ENCODE measurements at places on chromosomes 12 and 14. TPM values are rescaled to one million over a fixed set of nuclear protein-coding genes. Genes with fewer than 3 reads are reported as not detected.
A peak's percentile ranks its signal among the peaks of the same experiment; 100 is the strongest.

LMNTD1 gene
- total RNA-seq, result not detected

HAL gene
- 1.1 TPM for total RNA-seq

DNA sequence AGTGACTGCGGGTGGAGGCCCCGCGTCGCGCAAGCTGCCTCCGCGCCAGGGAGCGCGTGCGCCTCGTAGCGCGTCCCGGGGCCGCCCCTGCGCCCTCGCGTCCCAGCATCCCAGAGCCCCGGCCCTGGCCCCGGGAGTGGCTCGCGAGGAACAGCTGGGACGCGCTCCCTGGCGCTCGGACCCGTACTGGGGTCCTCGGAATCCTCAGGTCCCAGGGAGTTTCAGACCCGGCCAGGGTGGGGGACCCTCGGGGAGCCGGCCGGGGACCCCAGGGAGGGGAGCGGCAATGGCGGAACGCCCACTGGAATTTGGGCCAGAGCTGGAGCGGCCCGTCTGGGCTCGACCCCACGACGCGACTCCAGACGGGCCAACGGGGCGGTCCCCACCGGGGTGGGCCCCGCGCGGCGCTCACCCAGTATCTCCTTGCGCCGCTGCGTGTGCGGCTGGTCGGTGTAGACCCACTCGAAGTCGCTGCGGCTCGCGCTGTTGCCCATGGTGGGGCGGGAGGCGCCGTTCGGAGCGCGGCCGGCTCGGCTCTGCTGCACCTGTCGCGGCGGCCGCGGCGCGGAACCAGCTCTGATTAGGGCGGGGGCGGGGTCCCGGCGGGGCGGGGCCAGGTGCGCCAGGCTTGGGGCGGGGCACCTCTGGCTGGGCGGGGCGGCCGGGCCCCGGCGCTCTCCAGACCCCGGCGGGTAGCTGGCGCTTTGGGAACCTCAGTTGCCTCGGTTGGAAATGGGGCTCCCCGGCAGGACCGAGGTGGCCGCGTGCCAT, at the start of gene DEGS2:
TSS of gene DEGS2 (minus strand) at position 552 of the 771 bp plus-strand sequence. CDS start at position 494, 58 bp downstream.
- no peak for DNase-seq

FAR2 gene
- 104 TPM for total RNA-seq

DNA sequence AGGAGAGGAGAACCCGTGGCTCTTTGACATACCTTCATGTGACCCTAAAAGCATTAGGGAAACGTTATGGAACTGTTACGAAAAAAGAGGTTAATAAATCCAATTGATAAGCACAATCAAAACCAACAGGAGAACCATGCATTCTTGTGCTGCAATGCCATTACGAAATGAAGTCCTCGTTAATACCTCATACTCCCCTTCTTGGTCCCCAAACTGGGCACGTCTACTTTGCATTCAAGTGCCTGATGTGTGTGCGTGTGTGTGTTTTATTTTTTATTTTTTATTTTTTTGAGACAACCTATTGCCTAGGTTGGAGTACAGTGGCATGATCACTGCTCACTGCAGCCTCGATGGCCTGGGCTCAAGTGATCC, 150.0 kb downstream of the ETV6 start:
- DNase-seq, result no peak

DNA sequence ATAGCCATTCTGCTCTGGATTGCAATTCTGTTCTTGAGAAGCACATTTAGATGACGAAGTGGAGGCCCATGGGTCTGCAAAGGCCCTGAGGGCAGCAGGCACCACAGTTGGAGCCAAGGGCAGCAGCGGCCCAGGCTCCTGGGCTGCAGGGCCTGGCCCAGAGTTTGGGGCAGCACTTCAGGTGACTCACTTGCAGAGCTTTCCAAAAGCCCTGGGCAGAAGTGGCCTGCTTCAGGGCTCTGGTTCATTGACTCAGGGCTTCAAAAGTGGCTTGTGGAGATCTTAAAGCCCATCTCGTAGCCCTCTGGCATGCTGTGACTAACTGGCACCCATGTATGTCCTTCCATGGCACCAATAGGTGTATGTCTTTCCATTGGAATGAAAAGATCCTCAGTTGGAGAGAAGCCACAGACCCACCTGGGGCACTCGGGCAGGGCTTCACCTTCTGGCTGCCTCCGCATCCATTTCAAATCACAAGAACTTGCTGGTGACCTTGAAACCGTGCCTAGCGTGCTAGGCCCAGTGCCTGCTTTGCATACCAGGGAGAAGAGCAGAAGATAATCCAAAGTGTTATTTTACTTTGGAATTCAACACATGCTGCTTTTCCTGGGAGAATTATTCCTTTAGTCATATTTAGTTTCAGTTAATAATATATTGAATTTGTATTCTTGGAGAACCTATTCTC, 106.7 kb downstream of the PRMT8 start:
- DNase-seq, result no peak

PIK3C2G gene
- total RNA-seq, result not detected

ACSM4 gene
- not detected for total RNA-seq

- DNase-seq, result no peak
Observed at GRCh38 chr14:51869411-51870100, 9.1 kb downstream of the GNG2 start.

ALX1 gene
- 3.1 TPM for total RNA-seq

DNA sequence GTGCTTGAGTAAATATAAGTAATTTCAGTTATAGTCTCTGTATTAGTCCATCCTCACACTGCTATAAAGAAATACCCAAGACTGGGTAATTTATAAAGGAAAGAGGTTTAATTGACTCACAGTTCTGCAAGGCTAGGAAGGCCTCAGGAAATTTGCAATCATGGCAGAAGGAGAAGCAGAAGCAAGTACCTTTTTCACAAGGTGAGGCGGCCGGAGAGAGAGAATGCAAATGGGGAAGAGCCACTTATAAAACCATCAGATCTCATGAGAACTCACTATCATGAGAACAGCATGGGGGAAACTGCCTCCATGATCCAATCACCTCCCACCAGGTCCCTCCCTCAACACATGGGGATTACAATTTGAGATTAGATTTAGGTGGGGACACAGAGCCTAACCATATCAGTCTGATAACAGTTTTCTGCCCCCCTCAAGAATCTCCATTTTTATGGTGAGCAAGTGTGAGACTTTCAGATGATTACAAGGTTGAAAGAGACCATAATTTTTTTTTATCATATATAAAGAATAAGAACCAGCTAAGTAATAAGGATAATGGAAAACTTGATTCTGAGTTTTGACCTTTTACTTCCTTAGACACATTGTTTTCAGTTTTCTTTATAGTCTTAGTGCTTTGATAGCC, 35.6 kb downstream of the LEMD3 start:
- DNase-seq, result no peak

DNA sequence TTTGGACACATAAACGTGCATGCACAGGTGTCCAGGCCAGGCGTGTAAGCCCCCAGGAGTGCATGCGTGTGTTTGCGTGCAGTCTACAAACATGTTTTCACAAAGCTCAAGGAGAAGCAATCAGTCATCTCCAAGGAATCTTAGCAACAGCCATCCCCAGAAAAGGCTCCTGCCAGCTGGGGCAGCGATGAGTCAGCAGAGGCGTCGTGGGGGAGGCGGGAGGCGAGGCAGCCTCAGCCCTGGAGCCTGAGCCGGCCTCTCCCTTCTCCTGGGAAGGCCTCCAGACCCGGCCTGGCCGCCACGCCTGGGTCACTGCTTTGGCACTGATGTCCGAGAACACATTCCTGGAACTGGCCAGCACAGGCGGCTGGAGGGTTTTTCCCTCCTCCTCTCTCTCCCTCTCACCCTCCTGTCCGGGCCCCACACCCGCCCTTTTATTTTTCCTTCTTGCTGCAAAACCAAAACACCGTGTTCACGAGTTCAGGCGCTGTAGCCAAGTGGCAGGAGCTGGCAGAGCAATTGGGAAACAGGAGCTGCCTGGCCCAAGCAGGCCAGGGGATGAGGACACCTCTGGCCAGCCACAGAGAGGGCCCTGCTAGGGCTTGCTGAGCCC, 92.7 kb downstream of the LRRC74A start:
- DNase-seq, result peak; percentile 45

PGF gene
- 6.5 TPM for total RNA-seq

DNA sequence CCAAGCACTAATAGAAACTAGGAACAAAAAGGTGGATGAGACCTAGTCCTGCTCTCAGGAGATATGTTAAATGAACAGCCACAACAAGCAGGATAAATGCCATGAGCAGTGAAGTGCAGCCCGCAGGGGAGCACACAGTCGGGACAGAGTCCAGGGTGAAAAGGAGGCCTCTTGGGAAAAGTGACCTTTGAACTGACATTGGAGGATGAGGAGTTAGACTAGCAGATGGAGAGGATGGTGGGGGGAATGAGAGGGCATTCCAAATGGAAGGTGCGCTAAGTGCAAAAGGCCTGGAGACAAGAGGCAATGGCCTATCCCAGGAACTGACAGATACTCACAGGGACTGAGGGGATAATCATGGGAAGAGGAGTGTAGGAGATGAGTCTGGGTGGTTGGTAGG, 4.5 kb downstream of the OS9 start:
- no peak for DNase-seq

TMEM260 gene
- 17.0 TPM for total RNA-seq

TESPA1 gene
- 0.95 TPM for total RNA-seq

GAS2L3 gene
- 55.6 TPM for total RNA-seq

KLHL33 gene
- 0.08 TPM for total RNA-seq

- DNase-seq, result no peak
Observed at GRCh38 chr14:94545131-94545841, 16.0 kb upstream of the SERPINA4 start.

- no peak for DNase-seq
Observed at GRCh38 chr12:64028541-64028940, 184.0 kb downstream of the SRGAP1 start.

DNA sequence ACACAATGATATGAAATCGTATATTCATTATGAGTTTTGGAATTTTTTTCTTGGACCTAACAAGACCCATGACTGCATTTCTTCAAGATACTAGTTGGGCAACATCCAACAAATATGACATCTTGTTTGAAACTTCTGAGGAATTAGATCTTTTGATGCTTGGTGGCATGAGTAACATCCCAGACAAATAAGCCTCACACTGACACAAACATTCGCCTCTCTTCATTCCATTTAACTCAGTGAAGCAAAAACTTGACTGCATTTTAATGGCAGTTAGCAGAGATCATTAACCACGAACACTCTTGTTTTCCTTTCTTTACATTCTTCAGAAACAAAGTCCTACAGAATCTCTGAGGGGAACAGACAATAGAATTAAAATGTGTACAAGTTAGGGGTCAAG, 758.3 kb downstream of the C12orf50 start:
- DNase-seq, result no peak

GRCh38 chr14:106506881-106507305, 980.5 kb downstream of the TMEM121 start:
- no peak for DNase-seq

DNA sequence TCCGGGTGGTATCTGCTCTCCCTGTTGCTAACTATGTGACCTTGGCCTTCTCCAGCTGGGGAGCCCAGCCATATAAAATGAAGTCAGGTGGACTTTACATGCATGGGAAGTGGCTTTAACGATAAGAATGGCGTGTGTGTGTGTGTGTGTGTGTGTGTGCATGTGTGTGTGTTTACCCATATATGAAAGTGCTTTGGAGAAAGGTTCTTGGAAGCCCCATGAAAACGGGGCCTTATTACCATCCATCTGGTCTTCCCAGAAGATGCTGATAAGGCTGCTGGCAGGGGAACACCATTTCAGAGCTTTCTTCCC, 94.8 kb downstream of the LRRC74A start:
- no peak for DNase-seq

LRFN5 gene
- 13.3 TPM for total RNA-seq

DNA sequence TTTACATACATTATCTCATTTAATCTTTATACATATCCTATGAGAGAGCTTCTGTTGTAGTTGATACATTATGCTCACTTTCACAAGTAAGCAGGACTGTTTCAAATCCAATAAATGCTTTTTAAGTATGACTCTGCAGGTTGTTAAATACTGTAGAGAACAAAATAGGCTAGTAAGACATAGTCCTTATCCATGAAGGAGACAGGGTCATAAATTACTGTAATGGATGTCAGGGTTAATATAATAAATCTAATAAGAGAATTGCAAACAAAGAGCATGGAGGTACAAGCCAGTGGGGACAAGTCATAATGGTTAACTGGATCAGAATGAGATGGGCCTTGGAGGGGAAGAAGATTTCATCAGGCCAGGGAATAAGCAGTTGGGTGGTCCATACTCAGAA, 303.8 kb upstream of the RGS6 start:
- no peak for DNase-seq

RNASE13 gene
- total RNA-seq, result not detected

DNA sequence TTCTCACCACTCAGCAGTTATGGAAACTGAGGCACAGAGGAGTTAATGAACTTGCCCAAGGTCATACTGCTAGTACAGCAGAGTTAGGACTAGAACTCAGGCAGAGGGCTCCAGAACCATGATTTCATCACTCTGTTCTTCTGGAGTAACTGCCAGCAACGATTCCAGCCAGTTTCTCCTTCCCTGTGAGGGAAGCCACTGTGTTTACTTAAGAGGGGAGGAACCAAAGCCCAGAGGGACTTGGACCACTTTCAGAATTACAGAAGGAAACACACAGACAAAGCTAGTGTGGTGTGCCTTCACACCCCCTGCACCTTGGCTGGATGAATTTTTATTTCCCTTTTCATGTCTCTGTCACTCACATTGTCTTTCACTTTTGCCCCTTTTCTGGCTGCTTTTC, 398.2 kb downstream of the DPF3 start:
- no peak for DNase-seq

ANKRD33 gene
- 0.31 TPM for total RNA-seq

GRCh38 chr12:5000658-5001385, 42.9 kb upstream of the KCNA5 start:
- DNase-seq, result no peak

DNA sequence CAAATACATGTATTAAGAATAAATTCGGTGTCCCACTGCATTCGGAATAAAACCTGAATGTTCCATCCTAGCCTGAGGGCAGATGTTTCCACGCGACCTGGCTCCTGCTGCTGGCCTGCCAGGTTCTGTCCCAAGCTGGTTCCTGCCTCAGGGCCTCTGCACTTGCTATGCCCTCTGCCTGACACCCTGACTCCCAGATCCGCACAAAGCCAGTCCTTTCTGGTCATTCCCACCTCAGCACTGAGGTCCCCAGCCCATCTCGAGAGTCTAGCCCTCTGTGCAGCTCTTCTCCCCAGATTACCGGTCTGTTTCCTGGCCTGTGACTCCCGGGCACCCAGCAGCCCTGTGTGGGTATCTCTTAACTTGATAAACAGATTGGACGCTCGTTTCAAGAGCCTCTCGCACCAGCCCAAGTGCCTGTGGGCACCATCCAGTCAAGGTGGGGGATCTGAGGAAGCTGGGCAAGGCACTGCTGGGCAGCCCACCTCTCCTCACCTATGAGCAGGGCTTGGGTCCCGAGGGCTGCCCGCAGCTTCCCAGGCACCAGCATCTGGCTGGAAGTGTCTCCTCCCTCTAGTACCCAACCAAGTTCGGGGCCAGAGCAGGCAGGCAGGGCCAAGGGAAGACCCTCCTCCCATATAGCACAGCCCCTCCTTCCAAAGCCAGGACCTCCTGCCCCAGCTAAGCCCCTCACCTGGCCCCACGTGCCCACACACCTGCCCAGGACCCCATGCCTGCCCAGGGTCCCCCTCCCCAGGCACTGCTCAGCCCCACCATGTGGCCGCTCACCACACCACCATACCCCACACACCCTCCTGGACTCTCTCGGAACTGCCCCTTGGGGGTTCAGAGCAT, 132.2 kb downstream of the NCOR2 start:
- no peak for DNase-seq

GRCh38 chr12:111715279-111715678, 29.4 kb downstream of the ACAD10 start:
- DNase-seq, result no peak

Measured in endothelial cell (in vitro differentiated cells).